ENCODE measurements at places on chromosomes 1 and 21.

GRCh38 chr1:234719454-234720251 lies 109.7 kb upstream of the IRF2BP2 start:
- H3K27me3 ChIP-seq = no peaks in the 10 kb centered on the region
- H3K36me3 ChIP-seq = no peaks in the 10 kb centered on the region
- H3K4me1 ChIP-seq = peaks cover 91% of the 10 kb centered on the region

- no peaks in the 10 kb centered on the region for H3K4me1 ChIP-seq
- H3K4me3 ChIP-seq = no peak overlapping the region
- H3K27me3 ChIP-seq = no peaks in the 10 kb centered on the region
- no peak for DNase-seq
Observed at GRCh38 chr21:17784604-17785402, 34.4 kb downstream of the C21orf91 start.

DNA sequence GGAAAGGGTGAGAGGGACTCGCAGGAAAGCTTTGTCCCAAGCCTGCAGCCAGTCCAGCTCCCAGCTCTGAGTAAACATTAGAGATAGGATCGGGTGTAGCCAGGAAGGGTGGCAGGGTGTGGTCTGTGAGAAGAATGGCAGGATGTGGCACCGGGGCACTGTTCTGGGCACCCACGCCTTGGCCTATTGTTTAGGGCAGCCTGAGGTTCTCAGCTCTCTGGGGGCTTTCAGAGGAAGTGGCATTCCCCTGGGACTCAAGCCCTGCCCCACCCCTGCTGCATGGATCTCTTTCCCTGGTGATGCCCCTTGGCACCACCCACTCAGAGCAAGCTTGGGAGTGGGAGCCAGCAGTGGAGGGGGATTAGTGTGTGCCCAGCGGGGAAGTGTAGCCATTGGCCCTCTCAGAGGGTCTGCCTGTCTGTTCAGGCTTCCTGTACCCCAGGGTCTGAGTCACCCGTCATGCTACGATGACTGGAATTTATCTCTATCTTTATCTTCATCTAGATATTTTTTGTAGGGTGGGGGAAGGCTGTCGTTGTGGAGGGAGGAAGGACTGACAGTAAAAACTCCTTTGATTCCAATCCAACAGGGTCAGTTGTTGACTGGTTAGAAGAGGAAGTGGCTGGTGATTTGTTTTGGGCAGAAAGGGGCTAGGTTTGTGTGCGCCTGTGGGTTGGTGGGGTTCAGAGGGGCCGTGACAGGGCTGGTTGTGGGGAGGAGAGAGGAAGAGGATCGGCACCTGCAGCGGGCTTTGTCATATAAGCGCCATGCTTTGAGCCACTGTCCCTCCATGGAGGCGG lies 31.6 kb downstream of the SOX13 start:
- no peaks in the 10 kb centered on the region for H3K27me3 ChIP-seq
- H3K4me1 ChIP-seq = peaks cover 59% of the 10 kb centered on the region
- H3K4me3 ChIP-seq = no peak overlapping the region
- no peaks in the 10 kb centered on the region for H3K36me3 ChIP-seq

DNA sequence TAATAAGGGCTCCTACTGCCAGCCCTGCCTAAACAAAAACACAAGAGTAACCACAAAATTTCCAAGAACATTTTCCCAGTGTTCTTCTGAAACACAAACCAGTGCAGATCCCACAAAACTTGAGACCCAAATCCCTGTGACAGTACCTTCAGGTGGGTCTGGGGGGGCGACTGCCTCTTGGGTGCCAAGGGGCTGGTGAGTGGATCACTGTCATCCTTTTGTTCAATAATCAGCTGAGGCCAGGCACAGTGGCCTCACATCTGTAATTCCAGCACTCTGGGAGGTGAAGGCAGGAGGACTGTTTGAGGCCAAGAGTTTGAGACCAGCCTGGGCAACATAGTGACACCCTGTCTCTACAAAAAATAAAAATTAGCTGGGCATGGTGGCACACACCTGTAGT lies 87.6 kb downstream of the GLIS1 start:
- H3K27me3 ChIP-seq = no peaks in the 10 kb centered on the region
- no peak overlapping the region for H3K27ac ChIP-seq

DNA sequence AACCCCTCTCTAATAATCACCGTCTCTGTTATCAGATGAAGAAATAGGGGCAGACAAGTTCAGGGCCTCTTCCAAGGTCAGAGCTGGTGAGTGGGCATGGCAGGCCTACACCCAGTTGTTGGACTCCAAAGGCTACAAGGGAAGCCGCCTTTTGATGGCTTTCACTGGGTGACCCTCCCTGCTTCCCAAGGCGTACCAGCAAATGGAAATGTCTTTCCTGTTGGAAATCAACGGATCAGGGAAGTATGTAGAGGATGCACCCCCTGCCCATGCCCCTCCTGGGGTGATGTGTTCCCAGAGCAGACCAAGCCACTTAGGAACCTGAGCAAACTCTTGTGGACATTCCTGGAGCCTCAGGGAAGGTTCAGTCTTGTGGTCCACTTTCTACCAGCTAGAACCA lies 47.4 kb downstream of the LGR6 start:
- no peaks in the 10 kb centered on the region for H3K36me3 ChIP-seq
- H3K4me1 ChIP-seq = peaks cover 7% of the 10 kb centered on the region
- H3K27ac ChIP-seq = no peak overlapping the region
- H3K4me3 ChIP-seq = no peak overlapping the region
- peaks cover 5% of the 10 kb centered on the region for H3K27me3 ChIP-seq
- DNase-seq = no peak

DNA sequence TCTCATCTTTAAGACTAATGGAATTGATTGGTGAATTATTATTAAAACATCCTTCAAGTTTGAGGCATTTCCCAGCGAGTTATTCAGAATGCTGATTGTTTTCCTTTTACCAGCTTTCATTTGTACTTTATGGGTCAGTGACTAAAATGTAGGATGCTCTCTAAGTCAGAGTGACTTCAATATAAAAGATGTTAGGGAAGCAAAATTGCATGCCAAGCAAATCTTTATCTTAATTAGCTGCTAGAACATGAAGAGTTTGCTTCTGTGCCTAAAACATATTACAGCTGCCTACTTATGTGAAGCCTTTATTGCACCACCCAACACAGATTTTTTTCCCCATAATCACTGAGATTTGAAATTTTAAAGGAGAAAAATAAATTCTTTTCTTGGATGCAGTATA lies 79.8 kb upstream of the CYYR1 start:
- H3K27me3 ChIP-seq = no peaks in the 10 kb centered on the region
- H3K4me1 ChIP-seq = no peaks in the 10 kb centered on the region

GRCh38 chr1:202018468-202019234 lies 8.3 kb downstream of the ELF3 start:
- H3K4me1 ChIP-seq = no peaks in the 10 kb centered on the region
- H3K27ac ChIP-seq = no peak overlapping the region
- H3K27me3 ChIP-seq = no peaks in the 10 kb centered on the region
- DNase-seq = no peak

DNA sequence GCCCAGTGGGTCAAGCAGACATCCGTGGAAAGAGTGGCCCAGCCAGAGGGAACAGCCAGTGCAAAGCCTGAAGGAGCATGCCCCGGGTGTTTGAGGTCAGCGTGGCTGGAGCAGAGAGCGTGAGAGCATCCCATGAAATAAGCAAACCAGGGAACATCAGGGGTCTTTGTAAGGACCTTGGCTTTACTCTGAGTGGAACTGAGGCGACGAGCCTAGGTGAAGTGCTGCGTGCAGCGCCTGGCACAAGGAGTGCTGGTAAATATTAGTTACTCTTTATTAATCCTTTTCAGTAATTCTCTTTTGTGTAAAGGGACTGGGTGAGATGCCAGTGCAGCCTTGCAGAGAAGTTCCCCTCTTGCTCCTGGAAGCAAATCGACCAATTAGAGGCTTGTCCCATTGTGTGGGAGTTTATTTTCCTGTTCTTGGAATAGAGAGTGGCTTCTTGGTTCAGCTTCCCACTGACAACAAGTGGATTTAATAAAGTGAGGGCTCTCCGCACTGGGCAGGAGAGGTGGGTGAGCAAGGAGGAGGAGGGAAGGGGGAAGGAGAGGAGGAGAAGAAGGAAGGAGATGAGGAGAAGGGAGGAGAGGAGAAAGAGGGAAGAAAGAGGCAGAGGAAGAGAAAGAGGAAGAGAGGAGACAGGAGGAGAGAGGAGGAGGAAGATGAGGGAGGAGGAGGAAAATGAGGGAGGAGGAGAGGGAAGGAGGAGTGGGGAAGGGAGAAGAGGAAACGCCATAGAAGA lies 37.6 kb upstream of the DISP3 start:
- no peaks in the 10 kb centered on the region for H3K36me3 ChIP-seq
- peaks cover 19% of the 10 kb centered on the region for H3K27me3 ChIP-seq
- H3K27ac ChIP-seq = no peak overlapping the region
- no peaks in the 10 kb centered on the region for H3K4me1 ChIP-seq

DNA sequence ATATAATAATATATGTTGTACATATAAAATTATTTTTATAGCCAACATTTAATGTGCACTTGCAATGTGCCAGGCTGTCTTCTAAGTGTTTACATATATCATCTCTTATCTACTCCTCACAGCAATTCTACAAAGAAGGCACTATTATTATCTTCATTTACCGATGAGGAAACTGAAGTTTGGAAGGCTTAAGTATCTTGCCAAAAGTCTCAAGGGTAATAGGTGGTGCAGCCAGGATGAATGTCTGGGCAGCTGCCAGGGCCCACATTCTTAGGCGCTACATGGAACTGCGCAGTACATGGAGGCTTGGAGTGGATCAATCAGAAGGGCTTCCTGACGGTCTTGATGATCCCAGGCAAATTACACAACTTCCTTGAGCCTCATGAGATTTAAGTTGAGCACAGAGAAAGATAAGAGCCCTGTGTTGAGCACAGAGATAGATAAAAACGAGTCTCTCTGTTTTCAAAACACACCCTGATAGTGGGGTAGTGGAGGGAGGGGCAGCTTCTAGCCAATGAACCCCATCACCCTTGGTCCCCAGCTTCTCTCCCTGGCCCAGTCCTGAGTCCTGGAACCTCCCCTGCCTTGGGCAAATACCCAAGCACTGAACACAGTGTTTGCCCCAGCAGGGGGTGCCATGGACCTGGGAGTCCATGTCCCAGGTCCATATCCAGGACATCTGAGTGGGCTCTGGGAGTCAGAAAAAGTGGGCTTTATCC lies 9.2 kb downstream of the POU3F1 start:
- H3K27ac ChIP-seq = no peak overlapping the region
- no peaks in the 10 kb centered on the region for H3K36me3 ChIP-seq
- no peak for DNase-seq
- H3K4me1 ChIP-seq = no peaks in the 10 kb centered on the region
- H3K27me3 ChIP-seq = peaks cover 11% of the 10 kb centered on the region

GRCh38 chr1:15866721-15867201 lies 19.3 kb downstream of the SPEN start:
- peaks cover 31% of the 10 kb centered on the region for H3K4me1 ChIP-seq
- no peak for DNase-seq

- peaks cover 7% of the 10 kb centered on the region for H3K4me1 ChIP-seq
- DNase-seq = peak; percentile 78
- no peak overlapping the region for H3K4me3 ChIP-seq
Observed at GRCh38 chr1:147640553-147641165, 29.7 kb downstream of the ACP6 start.

GRCh38 chr1:44616991-44617702 lies 57.1 kb downstream of the TMEM53 start:
- H3K4me1 ChIP-seq = no peaks in the 10 kb centered on the region
- peak overlapping the region; percentile 27 for H3K4me3 ChIP-seq
- H3K36me3 ChIP-seq = no peaks in the 10 kb centered on the region
- no peak for DNase-seq
- no peak overlapping the region for H3K27ac ChIP-seq
- peaks cover 14% of the 10 kb centered on the region for H3K27me3 ChIP-seq

DNA sequence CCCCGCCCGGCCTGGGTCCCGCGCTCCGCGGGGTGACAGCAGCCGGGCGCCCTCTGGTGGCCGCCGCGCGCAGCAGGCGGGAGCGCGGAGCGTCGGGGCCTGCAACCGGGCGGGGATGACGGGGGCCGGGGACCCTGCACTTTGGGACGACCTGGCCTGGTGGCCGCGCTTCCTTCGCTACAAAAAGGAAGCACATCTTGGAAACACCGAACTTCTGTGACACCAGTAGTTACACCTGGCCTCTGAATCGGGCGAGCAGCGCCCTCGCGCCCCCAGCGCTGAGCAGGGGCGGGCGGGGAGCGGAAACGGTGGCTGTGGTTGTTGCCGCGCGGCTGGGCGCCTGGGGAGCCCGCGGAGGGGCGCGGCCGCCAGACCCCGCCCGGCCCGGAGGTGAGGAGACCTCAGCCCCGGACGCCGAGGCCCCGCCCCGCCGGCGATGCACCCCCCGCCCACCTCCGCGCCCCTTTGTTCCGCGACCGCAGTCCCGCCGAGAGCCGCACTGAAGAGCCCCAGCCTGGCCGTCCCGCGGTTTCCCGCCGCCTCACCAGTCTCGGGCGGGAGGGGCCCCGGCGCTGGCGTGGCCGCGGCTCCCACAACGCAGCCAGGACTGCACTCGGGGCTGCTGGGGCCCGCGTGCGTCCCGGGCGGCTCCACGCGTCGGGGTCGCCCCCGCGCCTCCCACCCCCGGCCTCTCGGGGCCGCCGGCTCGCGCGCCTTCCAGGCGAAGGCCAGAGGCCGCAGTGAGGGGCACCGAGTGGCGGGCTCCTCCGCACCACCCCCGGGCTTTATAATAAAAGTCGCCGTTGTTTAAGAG lies 59.3 kb downstream of the H3-3A start:
- peak overlapping the region; percentile 68 for H3K4me3 ChIP-seq
- H3K27me3 ChIP-seq = no peaks in the 10 kb centered on the region
- DNase-seq = no peak

DNA sequence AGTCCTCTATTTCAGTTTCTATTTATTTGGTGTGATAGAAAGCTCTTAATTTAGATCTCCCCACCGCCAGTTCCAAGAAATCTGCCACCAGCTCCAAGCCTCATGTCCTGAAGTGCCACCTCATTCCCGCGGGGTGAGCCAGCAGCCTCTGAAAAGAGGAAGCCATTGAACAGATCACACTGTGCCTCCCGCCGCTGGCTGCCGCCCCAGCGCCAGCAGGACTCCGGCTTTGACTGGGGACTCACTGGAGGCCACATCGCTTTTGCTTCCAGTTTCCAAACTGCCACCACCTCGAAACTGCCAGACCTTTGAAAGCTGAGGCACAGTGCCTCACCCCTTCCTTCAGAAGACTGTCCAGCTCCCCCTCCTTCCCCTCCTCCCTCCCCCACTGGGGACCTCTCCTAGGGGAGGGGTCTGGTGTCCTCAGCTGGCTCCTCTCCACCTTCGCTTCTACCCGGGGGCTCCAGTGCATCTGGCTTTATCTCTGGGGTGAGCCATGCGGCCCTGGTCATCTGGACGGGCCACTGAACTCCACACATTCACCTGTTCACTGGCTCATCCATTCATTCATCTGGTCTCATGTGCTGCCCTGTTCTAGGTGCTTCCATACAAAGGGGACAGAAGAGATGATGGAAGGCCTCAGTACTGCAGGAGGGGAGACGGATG lies 58.9 kb downstream of the VPS26C start:
- peak; percentile 83 for DNase-seq
- H3K4me3 ChIP-seq = peak overlapping the region; percentile 43
- no peaks in the 10 kb centered on the region for H3K36me3 ChIP-seq
- H3K27ac ChIP-seq = peak overlapping the region; percentile 98
- no peaks in the 10 kb centered on the region for H3K27me3 ChIP-seq

- no peak overlapping the region for H3K4me3 ChIP-seq
- H3K27ac ChIP-seq = no peak overlapping the region
- no peak for DNase-seq
- peaks cover 20% of the 10 kb centered on the region for H3K4me1 ChIP-seq
- no peaks in the 10 kb centered on the region for H3K27me3 ChIP-seq
- H3K36me3 ChIP-seq = no peaks in the 10 kb centered on the region
Observed at GRCh38 chr1:221557013-221557412, 184.9 kb downstream of the DUSP10 start.

- H3K4me3 ChIP-seq = no peak overlapping the region
- no peak overlapping the region for H3K27ac ChIP-seq
- no peak for DNase-seq
- H3K36me3 ChIP-seq = no peaks in the 10 kb centered on the region
- no peaks in the 10 kb centered on the region for H3K27me3 ChIP-seq
Observed at GRCh38 chr1:50129201-50129600, 20.5 kb downstream of the ELAVL4 start.
